NCI-H510A treated with DMSO at 0.1 percent for 48 hours (cell line): ENCODE measurements at places on chromosomes 3 and 15.

- no peak for DNase-seq
These were observed 23.3 kb downstream of the CTSH start for GRCh38 chr15:78921517-78921916.

- peak; percentile 34 for DNase-seq
These were observed 55.0 kb downstream of the FEZF2 start for GRCh38 chr3:62318365-62318751.

DNA sequence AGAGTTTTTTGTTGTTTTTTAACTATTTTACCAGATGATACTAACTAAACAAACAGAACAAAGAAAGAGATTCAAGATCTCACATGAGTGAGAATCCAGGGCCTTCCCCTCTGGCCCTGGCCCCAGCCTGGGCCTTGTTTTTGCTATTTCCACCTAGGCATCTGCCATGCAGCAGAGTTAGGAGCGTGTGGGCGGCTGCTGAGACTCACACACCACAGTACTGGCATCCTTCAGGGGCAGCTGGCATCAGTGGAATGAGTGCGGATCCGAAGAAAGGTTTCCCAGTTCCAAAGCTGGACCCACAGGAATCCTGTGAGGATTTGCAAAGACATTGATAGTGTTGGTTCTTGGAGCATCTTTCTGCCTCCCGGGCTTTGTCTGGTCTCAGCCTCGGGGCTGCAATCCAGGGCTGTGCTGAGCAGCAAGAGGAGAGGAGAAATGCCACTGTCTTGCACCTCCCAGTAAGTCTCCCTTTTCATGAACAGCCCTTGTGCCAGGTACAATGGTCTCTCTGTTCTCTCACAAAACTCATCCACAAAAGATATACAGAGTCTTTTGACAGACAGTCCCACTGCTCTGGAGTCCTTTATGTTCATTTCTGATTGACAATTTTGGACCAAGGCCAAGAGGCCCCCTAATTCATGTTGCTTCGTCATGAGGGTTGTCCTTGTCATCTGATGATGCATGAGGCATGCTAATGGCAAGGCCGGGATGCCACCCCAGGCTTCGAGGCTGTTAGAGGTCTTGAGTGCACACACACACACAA lies 46.6 kb downstream of the APH1B start:
- no peak for DNase-seq

GRCh38 chr3:48634661-48635221 lies 520 bp downstream of the SLC26A6 start:
- no peak for DNase-seq

GRCh38 chr3:1632128-1632527 lies 466.5 kb upstream of the CNTN4 start:
- DNase-seq: no peak

GRCh38 chr3:156630081-156630772 lies 44.2 kb upstream of the TIPARP start:
- DNase-seq: peak; percentile 72

DNA sequence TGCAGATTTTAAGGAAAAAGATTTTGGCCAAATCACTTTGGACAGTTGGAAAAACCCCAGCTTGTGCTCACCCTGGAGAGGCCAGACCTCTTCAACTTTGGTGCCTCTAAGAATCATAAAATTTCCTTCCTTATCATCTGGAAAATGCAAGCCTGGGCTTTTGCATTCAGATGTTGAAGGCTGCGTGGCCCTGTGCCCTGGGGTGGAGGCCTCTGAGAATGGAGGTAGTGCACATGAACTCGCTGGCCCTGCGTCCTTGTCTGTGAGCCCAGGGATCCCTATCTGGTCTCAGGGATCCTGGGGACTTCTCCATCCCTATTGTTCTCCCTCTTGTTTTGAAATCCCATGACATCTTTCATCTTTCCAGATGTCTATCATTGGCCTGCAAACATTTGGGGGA lies 64.6 kb upstream of the ARNT2 start:
- DNase-seq: no peak

- DNase-seq: no peak
These were observed 355.0 kb upstream of the SEMA6D start for GRCh38 chr15:47362118-47362905.

DNA sequence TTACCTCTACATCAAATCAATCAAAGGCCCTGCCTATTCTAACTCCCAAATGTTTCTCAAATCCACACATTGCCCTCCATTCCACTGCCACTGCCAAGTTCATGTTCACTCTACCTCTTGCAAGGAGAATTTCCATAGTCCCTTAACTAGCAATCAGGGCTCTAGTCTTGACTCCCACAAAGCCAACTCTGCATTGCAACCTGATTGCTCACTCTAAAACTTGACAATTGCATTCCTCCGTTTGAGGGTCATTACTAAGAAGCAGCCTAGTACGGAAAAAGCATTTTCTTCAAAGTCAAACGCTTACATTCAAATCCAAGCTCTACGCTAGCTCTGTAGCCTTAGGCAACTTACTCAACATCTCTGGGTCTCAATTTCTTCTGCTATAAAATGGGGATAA lies 1.2 kb downstream of the CPA3 start:
- no peak for DNase-seq

DNA sequence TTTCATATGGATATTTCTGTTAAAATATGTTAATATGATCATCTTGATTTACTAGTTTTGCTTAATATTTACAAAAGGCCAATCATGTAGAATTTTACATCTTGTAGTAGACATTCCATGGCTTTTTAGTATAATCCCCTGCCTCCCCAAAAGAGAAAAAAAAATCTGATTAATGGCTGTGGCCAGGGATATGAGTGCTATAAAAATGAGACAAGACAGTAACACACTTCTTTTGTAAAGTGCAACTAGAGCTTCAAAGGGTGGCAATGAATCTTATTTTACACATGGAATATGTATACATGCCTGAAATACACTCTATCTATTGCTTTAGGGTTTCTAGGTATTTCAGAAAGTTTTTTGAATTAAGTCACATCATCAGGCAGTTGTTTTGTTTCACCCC lies 112.2 kb upstream of the NANOGP8 start:
- DNase-seq: no peak

DNA sequence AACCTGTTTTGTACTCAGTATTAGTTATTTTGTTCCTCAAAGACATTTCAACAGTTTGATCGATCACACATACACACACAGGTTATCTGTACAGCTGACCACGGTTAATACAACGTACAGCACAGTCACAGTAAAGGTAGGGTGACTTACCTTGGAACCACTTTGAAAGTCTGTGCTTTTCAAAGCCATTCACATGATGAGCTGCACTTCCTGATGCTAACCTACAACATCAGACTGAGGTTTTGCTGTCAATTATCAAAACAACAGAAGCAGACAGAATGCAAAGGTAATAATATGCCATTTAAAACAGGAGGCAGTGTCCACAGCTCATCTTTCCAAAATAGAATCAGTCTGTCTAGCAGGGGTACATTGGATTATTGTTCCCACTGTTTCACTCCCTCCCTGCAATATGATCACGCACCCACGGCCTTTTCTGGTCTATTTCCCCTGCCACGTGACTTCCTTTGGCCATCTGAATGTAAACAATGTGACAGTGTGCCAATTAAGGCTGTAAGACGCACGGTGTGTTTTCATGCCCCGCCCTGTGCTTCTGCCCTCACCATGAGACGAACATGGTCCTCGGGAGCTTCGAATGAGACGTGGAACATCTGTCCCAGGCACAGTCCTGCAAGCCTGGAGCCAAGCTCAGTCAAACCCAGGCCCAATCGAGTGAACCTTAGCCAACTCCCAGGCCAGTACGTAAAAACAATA lies 102.4 kb downstream of the FMN1 start:
- peak; percentile 31 for DNase-seq

- DNase-seq: no peak
These were observed 562.9 kb upstream of the KCNMB2 start for GRCh38 chr3:177973241-177973840.
